ENCODE measurements at places on chromosomes 7 and 10.
A peak's percentile ranks its signal among the peaks of the same experiment; 100 is the strongest.

GRCh38 chr7:128920913-128921582 is 10.5 kb upstream of the KCP start:
- no peak for DNase-seq

- DNase-seq: no peak
Observed at GRCh38 chr10:108260383-108260906, 1095.9 kb upstream of the SORCS1 start.

DNA sequence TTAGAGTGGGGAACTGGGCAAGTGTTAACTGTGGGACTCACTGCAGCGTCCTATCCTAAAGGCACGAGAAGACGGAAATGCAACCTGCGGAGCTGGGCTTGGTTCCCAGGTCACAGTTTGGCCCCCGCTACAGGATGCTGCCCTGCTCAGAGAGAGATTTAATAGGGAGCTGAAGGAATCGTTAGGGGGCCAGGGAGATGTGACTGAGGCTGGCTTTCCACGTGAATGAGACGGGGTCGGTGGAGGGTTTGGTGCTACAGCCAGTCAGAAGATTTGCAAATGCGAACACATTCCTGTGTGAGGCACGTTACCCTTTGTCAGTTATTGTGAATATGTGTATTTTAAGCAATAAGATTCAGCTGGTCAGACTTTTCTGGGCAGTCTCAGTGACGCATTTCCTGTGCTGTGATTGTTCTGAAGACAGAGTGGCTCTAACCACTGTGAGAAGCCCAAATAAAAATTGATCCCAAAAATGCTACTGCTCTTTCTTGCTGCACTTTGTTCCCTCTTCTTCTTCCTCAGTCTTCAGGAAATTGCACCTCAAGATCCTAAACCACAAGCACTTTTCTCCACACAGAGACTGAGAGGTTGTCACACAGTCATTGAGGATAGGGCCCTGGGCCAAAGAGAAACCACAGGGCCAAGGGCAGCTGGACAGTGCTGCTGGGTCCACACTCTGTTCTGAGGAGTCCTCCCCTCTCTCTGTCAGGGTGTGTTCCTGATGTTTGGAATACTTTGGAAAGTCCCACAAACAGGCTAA is 21.2 kb downstream of the CYP17A1 start:
- DNase-seq: no peak

GRCh38 chr7:22697876-22698606 is 29.0 kb upstream of the IL6 start:
- no peak for DNase-seq

DNA sequence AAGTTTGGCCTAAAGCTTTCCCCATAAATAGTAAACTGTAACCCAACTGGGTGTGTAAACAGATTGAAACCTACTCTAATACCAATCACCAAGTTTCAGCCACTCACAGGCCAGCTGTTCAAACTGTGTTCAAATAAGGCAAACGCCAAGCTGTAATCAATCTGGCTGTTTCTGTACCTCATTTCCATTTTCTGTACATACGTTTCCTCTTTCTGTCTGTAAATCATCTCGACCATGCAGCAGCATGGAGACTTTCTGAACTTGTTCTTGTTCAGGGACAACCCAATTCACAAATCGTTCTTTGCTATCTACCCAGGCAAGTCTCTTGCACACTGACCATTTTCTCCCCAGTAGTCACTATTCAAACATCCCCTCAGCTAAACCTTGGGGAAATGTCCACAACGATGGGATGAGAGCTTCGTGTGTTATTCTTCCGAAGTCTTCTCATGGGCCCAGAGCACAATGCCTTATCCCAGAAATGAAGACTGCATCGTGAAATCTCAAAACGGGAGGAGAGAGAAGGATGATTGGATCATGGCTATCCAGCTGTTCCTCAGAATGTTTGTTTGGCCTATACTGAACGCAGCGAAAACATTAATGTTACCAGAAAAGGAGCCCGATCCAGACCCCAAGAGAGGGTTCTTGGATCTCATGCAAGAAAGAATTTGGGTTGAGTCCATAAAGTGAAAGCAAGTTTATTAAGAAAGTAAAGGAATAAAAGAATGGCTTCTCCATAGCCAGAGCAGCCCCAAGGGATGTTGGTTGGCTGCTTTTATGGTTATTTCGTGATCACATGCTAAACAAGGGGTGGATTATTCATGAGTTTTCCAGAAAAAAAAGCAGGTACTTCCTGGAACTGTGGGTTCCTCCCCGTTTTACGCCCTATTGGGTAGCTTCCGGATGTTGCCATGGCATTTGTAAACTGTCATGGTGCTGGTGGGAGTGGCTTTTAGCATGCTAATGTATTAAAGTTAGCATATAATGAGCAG is 86.2 kb downstream of the SLC16A9 start:
- no peak for DNase-seq

GRCh38 chr10:26780106-26780792 is 80.5 kb downstream of the ABI1 start:
- no peak for DNase-seq

DNA sequence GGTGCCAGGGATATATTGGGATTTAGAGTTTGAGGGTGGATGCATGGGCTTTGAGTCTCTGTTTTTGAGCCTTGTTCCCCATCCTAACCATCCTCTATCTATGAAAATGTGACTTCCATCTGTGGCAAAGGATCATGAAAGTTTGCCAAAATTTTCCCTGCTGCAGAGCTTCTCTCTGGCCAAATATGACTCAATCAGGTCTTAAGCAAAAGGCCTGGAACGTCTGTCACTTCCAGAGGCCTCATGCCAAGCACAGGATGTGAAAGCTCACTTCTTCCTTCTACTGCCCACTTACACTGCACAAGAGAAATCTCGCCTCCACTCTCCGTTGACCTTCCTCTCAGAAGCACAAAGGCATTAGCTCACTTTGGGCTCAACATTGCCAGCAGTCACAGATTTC is 696.9 kb upstream of the NRP1 start:
- DNase-seq: peak; percentile 15

GRCh38 chr7:135169141-135169963 is 1.2 kb downstream of the CYREN start:
- DNase-seq: peak; percentile 62

- DNase-seq: no peak
Observed at GRCh38 chr7:97006816-97007582, 1.6 kb downstream of the DLX6 start.

GRCh38 chr10:124646483-124647352 is 97.5 kb downstream of the FAM53B start:
- peak; percentile 65 for DNase-seq

GRCh38 chr7:6618621-6619020 is 3.2 kb downstream of the ZNF853 start:
- no peak for DNase-seq

GRCh38 chr7:108735814-108736213 is 166.1 kb downstream of the DNAJB9 start:
- DNase-seq: no peak

DNA sequence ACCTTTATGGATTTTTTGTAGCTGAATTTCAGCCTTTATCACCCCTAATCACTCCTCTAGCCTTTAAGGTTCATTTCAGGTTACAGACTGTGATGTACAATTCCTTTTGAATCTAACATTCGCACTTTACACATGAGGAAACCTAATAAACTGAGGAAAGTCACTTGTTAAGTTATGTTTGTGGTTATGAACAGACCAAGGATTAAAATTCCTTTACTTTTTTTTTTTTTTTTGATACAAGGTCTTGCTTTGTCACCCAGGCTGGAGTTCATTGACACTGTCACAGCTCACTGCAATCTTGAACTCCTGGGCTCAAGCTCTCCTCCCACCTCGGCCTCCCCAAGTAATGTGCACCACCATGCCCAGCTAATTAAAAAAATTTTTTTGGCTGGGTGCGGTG is 3.6 kb downstream of the MCU start:
- DNase-seq: no peak

DNA sequence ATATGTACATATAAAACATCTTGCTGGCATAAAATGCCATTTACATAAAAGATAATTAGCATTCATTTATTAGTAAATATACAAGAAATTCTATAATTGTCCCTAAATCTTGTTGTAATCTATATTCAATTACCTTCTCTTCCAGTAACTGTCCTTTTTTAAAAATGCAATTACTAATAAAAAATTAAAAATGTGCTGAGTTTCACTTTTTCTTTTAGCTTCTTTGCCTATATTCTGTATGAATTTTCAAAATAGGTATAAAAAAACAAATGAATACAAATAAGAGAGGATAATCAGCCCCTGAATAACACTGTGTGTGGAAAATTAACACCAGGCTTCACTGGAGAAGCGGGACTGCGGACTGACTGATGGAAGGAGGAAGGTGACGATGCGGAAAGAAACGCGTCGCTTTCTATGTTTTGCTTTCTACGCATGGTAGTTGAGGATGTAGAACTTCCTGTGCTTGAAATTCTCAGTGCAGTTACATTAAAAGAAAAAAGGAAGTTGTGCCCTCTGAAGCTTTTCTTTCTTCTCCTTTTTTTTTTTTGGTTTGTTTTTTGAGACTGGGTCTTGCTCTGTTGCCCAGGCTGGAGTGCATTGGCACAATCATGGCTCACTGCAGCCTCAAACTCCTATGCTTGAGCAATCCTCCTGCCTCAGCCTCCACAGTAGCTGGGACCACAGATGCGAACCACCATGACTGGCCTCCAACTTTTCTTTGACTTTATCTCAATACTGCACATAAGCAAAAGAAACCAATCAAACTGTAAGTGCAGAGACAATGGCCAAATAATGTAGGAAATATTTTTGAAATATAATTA is 7.4 kb upstream of the ZMYND11 start:
- DNase-seq: no peak

- DNase-seq: no peak
Observed at GRCh38 chr7:155533827-155534690, 12.3 kb downstream of the CNPY1 start.

- no peak for DNase-seq
Observed at GRCh38 chr7:100572281-100572948, 1.3 kb downstream of the SAP25 start.

DNA sequence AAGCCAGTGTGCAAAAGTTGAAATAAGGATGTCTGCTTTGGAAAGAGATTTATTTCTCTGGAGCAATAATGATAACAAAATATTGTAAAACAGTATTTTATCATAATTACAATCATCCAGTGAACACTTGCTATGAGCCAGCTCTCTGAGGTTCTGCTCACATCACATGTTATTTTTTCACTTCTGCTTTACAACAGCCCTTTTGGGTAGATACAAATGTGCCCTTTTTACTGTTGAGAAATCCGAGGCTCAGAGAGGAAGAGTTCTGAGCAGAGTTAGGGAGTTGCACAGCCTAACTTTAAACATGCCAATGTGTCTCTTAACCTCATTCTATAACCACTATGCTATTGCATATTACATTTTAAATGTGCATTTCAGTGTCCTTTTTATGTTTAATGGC is 232.6 kb upstream of the CDC14C start:
- no peak for DNase-seq

DNA sequence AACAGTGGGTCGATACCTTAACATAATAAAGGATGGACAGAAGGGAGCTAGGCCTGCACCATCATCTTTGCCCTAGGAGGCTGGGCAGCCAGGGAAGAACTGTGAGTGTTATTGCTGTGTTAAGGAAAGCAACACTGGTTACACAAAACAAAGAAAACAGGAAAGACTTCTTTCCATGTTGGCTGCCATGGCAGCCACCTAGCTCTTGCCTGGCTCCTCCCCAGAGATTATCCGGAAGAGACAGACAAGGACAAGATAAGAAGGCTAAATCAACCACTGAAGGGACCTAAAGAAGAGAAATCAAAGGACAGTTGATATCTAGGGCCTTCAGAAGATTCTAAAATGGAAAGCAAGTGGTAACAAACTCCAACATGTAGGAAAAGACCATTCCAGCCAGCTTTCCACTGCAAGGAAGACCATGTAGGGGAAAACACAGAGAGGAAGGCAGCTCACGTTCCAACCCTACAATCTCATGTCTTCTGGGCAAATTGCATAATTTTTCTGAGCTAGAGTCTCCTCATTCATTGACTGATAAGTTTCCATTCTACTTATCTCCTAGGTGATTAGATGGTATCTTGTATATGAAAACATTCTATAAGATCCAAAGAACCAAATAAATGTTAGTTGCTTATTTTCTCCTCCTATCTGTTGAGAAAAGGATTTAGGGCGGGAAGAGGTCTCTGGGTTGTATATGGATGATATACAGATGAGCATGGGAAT is 51.2 kb downstream of the SP8 start:
- no peak for DNase-seq

DNA sequence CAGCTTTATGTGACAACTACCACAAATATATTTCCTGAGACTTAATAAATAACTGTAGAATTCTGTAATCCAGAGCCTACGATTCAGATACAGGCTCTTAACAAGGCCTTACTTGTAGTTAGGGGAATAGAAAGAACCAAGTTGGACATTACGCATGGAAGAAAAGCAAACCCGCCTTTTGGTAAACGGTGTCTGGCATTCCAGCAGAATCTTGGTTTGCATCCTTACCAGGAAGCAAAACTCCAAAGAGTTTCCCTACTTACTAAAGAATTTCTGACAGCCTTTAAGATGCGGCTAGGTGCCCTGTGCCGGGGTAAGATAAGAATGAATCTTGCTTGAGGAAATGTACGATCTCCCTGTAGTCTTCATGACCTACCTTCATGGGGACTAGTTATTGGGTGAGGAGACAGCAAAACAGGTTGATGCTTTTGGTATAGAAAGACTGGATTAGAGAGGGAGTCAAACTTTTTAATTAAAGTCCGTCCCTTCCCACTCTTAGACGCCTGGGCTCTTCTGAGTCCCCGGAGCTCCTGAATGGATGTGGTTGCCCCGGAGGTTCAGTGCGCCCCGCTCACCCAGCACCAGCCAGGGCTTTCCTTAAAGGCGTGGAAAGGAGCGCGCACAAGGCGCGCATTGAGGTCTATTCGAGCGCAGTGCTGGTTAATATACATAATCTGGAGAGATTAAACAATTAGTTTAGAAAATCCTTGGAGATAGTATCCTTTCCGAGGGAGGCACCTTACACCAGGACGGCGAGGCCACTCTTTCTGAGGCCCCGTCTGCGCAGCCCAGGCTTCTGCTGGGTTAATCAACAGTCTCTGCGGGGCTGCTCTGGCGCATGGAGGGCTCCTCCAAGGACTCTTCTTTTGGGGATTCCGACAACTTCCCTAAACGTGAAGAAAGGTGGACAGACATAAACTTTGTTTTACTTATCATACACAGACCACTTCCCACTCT is 11.5 kb downstream of the PTF1A start:
- no peak for DNase-seq

DNA sequence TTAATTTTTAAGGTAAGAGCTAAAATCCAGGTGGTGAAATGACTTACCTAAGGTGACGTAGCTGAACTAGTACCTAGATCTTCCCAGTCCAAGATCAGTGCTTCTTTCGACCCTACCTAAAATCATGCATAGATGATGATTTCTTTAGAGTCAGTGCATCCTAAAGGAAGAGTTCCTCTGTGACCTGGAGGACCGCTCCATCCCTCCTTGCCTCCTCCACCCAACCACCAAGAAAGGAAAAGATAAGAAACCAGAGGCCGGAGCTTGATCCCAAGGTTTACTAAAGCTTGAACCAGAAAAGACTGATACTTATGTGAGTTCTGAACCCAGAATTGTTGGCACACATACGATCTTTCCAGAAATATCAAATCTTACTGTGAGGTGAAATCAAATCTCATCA is 101.8 kb downstream of the CABCOCO1 start:
- no peak for DNase-seq
